Activated T-helper 1 cell treated with Interleukin-2 at 50 U/mL for 16 hours (primary cell): ENCODE measurements at places on chromosomes 13 and 19.

DNA sequence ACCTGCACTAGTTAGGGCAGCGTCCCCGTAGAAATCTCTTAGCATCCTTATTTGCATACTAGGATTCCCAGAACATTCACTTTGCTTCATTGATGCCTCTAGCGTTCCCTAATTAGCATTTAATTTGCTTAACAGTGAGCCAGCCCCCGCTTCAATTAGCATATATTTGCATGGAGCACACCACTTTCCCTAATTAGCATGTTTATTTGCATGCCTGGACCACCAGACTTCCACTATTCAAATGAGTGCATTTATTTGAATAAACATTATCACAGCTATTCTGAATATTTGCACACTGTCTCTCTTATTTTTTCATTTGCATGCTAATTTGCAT is 69.6 kb downstream of the RYR1 start:
- DNase-seq, result no peak

GRCh38 chr13:113184568-113185440 is 23.7 kb downstream of the PCID2 start:
- peak; percentile 34 for DNase-seq

GRCh38 chr19:34325981-34326787 is 38.8 kb upstream of the GPI start:
- no peak for DNase-seq

GRCh38 chr13:54845351-54845965 is 1816.8 kb downstream of the OLFM4 start:
- no peak for DNase-seq

- no peak for DNase-seq
These were observed 62.8 kb downstream of the TPT1 start for GRCh38 chr13:45278096-45278645.

DNA sequence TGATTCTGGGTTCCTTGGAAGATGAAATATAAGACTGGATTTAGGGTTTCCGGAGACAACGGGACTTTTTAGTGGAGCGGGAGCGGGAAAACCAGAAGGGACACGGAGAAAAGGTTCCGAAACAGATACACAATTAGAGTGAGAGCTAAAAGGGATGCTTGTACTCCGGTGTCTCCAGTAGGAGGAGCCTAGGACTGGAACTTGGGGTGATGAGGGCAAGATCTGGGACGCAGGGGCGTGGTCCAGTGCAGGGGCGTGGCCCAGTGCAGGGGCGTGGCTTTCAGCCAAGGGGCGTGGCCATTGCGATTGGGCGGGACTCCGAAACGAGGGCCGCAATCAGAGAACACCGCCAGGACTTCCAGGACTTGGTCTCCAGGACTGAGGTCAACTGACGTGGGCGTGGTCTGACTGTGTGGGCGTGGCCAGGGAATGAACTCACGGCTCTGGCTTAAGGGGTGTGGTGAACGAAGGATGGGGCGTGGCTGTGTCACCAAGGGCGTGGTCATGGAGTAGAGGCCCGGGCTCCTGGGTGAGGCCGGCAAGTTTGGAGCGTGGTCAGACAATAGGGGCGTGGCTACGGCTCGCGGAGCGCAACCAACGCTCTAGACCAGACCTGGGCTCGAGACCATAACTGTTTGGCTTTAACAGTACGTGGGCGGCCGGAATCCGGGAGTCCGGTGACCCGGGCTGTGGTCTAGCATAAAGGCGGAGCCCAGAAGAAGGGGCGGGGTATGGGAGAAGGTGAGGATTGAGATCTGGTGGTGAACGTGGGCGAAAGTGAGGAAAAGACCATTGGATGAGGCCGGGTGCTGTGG is at the start of gene DKKL1:
TSS of gene DKKL1 (plus strand) at position 610 of the 815 bp plus-strand sequence. CDS start at position 732, 122 bp downstream.
- peak; percentile 36 for DNase-seq

- DNase-seq, result no peak
These were observed 98.0 kb upstream of the WASF3 start for GRCh38 chr13:26459276-26460131.

GRCh38 chr19:53388168-53388567 is 6.8 kb upstream of the ZNF765 start:
- no peak for DNase-seq

DNA sequence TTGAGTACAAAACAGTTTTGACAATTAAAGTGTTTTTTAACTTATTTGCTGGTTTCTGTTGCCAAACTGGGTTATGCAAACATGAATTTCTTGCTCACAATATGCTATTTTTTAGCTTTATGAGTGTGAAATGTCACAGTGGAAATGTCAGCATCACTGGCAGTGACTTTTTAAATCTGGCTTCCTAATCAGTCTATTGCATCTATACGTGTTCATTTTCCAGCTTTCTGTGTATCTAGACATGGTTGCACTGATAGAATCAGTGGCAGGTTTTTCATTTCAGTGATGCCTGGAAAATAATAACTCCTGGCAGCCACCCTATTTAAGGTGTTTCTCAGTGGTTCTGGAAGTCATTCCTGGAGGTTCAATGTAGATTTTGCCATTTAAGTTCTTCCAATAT is 146.7 kb downstream of the SLITRK6 start:
- DNase-seq, result no peak
